ENCODE measurements at places on chromosomes 5 and 9.

GRCh38 chr5:150060471-150060870 lies 25.9 kb downstream of the CSF1R start:
- DNase-seq: no peak

DNA sequence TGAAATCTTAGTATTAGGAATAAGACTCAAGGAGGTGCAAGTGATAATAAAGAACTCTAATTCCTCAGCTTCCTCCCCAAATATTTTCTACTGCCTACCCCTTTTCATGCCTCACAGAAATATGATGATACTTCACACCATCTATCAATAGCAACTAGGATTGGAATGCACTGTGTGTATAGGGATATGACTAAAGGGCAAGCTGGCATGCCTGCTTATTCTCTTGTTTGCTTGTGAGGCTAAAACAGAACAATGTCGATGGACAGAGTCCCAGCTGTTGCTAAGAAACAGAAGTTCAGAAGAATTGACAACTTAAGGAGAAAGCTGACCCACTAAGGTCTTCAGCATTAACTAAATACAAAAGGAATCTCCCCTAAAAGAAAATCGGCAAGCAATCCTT lies 9.7 kb upstream of the CHD1 start:
- no peak for DNase-seq

GRCh38 chr5:56116599-56117141 lies 116.5 kb downstream of the ANKRD55 start:
- no peak for DNase-seq

GRCh38 chr9:128892221-128892921 lies 10.4 kb downstream of the LRRC8A start:
- no peak for DNase-seq

- DNase-seq: no peak
These were observed 141.0 kb downstream of the MEF2C start for GRCh38 chr5:88741964-88742363.

- DNase-seq: no peak
These were observed 175.7 kb downstream of the FRMD3 start for GRCh38 chr9:83362341-83362995.

DNA sequence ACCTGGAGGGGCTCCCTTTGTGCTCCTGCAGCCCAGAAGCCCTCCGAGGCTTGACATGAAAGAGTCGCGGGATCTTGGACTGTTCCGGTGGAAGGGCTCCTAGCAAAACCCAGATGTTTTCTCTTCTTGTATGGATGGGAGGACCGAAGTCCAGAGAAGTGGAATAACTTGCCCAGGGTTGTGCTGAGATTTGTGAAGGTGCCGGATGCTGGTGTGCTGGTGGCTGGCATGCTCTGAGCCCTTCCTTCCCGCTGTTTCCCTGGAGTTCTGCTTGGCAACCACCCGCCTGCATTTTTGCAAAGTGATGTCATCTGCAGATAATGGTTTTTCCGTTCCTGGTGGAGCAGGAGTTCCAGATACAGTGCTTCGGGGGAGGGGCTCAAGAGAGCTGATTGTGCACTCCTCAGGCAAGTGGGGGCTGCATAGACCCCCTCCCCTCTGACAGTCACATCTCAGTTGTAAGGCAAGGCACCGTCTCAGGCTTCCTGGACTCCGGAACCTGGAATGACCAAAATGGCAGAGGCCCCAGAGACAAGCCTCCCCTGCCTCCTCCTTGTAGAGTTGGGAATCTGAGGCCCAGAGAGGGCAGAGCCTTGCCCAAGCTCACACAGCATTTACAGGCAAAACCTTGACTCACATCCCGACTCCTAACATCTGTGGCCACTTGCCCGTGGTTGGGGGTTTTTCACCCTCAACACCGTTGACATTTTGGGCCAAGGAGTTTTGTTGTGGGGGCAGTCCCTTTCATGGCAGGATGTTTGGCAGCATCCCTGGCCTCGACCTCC lies 157.0 kb downstream of the RGS3 start:
- DNase-seq: peak; percentile 42

GRCh38 chr5:306011-306805 lies 15.3 kb upstream of the AHRR start:
- DNase-seq: no peak

- no peak for DNase-seq
These were observed 128.1 kb downstream of the CRB2 start for GRCh38 chr9:123484130-123484529.
